Heart right ventricle (tissue), 16 donors: ENCODE measurements at places on chromosomes 2 and 18. TPM values are rescaled to one million over a fixed set of nuclear protein-coding genes. Genes with fewer than 3 reads are reported as not detected.

- H3K4me3 ChIP-seq, result no peak overlapping the region
- H3K27ac ChIP-seq, result no peak overlapping the region
- no peaks in the 10 kb centered on the region for H3K27me3 ChIP-seq
- no peak for DNase-seq
- no peaks in the 10 kb centered on the region for H3K4me1 ChIP-seq
- H3K36me3 ChIP-seq, result no peaks in the 10 kb centered on the region
Measured at GRCh38 chr2:175233135-175233719, 51.7 kb upstream of the ATP5MC3 start.

- DNase-seq, result peak; percentile 87
- no peak overlapping the region for H3K4me3 ChIP-seq
- no peaks in the 10 kb centered on the region for H3K27me3 ChIP-seq
- no peak overlapping the region for H3K27ac ChIP-seq
- H3K4me1 ChIP-seq, result no peaks in the 10 kb centered on the region
Measured at GRCh38 chr2:205885492-205886099, 200.4 kb downstream of the INO80D start.

The IGFBP2 gene
- 43.7 TPM for total RNA-seq

The ZNF532 gene
- total RNA-seq, result 67.0 TPM

The RIT2 gene
- total RNA-seq, result not detected
